ENCODE measurements at places on chromosomes 6 and 20.
A peak's percentile ranks its signal among the peaks of the same experiment; 100 is the strongest.

DNA sequence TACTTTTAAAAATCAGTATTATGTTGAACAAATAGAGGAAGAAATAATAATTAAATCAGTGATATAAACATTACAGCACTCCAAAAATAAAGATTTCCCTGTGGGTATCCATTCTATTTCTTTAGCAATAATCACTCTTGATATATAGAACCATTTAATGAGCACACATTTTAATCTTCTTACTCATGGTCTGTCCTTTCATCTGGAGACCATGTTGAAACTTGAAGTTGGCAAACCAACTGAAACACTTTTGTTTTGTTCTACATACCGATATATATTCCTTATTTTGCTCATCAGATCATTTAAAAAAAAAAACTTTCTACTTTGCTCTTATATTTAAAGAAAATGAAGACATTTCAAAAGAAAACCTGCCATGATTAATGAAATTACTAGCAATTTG lies 13.4 kb downstream of the C6orf58 start:
- no peak for DNase-seq

DNA sequence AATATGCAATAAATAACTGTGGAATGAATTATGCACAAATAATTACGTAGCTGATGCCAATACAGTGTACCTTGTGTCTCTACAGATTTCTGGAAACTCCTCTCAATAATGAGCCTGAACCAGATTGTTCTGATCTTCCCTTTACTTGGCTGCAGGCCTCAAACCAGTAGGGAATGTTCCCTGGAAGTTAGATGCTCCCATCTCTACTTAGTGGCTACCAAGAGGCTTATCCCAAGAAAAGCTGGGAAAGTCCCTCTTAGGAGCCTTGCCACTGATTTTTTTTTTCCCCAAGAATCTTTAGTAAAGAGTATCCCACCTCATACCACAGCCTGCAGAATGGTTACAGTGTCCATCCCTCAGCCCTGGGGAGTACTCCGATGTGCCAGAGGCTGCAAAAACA lies 702.1 kb downstream of the RFPL4B start:
- DNase-seq, result no peak

DNA sequence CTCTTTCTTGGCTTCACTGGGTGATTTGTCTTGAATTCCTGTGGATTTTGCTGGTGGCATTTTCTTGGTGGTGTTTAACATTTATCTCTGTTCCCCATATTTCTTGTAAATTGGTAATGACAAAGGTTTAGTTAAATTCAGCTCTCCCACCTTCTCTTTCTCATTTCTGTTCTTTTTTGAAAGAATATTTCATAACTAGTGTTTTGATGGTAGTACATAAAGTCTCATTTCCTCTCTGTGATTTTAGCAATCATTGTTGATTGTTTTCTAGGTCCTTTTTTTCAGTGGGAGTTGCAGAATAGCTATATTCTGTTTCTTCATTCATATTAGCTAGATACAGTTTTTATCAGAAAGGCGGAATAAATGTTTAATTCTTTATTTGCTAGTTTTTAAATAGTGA lies 73.1 kb downstream of the QKI start:
- DNase-seq, result no peak

GRCh38 chr20:12318043-12318442 lies 400.4 kb downstream of the BTBD3 start:
- DNase-seq, result no peak

GRCh38 chr6:137928286-137928685 lies 61.2 kb downstream of the TNFAIP3 start:
- DNase-seq, result no peak

DNA sequence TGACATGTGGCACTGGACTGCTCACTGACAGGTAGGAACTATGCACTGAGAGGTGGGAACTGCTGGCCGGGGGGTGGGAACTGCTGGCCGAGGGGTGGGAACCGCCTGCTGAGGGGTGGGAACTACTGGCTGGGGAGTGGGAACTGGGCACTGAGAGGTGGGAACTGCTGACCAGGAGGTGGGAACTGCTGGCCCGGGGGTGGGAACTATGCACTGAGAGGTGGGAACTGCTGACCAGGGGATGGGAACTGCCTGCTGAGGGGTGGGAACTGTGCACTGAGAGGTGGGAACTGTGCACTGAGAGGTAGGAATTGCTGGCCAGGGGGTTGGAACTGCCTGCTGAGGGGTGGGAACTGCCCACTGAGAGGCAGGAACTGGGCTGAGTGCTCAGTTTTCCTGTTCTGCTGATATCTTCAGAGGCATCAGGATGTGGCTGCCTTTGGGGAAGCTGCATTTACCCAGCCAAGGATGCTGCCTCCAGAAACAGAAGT lies 90.2 kb downstream of the THBS2 start:
- DNase-seq, result no peak

DNA sequence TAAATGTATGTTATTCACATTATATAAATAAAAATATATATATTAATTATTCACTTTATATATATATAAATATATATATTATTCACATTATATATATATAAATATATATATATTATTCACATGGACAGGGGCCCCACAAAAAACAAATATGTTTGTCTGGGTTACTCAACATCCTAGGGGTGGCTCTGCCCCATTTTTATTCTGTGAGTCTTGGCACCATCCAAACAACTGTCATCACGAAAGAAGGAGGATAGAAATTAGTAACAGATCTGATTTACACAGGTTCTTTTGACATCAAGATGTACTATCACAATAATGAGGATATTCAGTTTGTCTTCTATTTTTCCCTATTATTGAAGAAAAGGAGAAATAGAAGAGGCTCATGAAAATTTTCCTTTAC lies 187.3 kb downstream of the GPX5 start:
- DNase-seq, result no peak

GRCh38 chr6:96104910-96105309 lies 89.1 kb downstream of the FUT9 start:
- no peak for DNase-seq

- no peak for DNase-seq
Measured at GRCh38 chr6:7469696-7470095, 71.8 kb upstream of the DSP start.

DNA sequence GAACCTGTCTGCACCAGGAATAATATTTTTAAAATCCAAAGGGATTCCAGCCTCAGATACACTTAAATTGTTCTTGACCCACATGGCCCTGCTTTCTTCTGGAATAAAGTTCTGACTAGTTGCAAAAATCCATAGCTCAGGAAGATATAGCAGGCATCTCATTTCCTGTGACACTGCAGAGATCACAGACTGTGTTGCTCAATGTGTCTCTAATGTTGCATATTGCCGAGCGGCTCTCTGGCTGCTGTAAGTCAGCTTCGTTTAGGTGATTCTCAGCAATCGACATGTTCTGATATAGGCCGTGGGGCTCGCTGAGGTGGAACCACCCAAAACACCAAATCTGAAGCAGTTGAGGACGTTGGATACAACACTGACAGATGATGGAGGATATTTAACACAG lies 498.3 kb upstream of the AGPAT4 start:
- no peak for DNase-seq

DNA sequence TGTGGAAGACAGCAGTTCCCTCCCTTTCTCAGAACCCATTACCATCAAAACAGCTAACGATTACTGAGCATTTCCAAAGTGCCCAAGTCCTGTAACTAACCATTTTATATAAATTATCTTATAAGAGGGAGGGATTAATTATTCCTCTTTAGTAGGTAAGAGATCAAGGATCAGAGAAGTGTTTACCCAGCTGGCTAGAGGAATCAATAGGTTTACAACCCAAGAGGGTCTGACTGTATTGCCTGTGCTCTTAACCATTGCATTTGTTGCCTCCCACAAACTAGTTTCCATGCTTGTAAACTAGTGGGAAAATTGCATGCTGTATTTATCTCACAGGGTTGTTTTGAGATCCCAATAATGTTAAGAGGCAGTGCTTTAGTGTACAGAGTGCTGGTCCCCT lies 3.7 kb upstream of the DBNDD2 start:
- no peak for DNase-seq

DNA sequence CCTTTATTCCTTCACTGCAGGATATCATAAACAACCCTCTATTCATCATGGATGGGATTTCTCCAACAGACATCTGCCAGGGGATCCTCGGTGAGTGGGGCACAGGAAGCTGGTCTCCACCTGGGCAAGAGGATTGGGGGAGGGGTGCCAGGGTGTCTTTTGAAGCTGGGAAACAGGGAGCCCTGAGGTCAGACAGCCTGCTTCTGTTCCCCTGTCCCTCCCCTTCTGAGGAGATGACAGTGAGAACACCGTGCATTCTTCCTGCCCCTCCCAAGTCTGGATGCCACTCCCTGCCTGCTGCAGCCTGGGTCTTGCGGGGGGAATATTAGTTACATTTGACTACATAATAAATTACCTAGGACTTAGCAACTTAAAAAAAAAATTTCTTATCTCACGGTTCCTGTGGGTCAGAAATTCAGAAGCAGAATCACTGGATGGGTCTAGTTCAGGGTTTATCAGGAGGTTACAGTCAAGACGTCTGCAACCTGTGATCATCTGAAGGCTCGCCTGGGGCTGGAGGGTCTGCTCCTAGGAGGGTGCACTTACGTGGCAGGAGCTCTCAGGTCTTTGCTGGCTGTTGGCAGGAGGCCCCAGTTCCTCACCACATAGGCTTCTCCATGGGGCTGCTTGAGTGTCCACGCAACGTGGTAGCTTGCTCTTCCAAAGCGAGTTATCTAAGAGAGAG lies 11.4 kb downstream of the CAPN11 start:
- no peak for DNase-seq

GRCh38 chr20:52748990-52749389 lies 223.2 kb upstream of the TSHZ2 start:
- no peak for DNase-seq

DNA sequence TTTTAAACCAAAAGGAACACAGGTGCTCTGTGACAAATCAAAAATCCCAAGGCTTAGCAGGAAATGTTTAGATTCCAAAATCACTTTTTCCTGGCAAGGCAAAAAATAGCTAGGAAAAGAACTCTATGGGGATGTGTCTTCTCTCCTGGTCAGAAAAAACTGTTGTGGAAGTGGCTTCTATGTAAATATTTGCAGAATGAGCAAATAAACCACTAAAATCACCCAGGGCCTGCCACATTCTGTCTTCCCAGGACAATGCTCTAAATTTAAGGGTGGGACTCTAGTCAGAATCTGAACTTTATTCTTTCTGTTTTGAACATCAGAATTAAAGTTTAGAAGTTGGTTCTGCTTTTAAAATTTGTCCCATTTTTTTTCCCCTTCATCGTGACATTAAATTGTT lies 29.3 kb downstream of the GCM1 start:
- DNase-seq, result no peak

DNA sequence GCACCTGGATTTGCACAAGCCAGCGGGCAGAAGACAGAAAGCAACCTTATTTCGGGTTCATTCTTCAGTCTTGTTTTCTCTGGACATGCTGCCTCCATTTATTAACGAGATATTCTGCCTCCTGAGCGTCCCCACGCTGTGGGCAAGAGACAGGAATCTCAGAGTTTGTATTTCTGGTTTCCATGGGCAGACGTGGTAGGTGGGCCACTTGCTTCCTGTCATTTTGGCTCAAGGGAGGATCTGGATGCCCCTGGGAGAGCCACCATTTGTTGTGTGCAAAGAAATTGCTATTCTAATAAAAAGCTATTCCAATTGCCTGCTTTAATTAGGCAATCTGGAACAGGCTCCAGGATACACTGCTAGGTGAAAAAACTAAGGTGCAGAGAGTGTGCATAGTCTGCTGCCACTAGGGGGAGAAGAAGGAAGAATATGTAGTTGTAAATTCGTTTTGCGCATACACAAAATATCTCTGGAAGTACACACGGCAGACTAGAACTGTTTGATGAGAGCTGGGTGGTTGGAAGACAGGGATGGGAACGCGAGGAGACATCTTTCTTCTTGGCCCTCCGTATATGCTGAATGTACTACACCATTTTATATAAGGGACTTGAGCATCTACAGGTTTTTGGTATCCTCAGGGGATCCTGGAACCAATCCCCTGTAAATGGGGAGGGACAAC lies 30.1 kb upstream of the SLC16A10 start:
- DNase-seq, result no peak

- no peak for DNase-seq
Measured at GRCh38 chr20:40883097-40883496, 145.5 kb upstream of the TOP1 start.

GRCh38 chr6:44800171-44800783 lies 412.8 kb downstream of the CDC5L start:
- DNase-seq, result no peak

- no peak for DNase-seq
Measured at GRCh38 chr6:32166411-32167061, 2.1 kb downstream of the EGFL8 start.

DNA sequence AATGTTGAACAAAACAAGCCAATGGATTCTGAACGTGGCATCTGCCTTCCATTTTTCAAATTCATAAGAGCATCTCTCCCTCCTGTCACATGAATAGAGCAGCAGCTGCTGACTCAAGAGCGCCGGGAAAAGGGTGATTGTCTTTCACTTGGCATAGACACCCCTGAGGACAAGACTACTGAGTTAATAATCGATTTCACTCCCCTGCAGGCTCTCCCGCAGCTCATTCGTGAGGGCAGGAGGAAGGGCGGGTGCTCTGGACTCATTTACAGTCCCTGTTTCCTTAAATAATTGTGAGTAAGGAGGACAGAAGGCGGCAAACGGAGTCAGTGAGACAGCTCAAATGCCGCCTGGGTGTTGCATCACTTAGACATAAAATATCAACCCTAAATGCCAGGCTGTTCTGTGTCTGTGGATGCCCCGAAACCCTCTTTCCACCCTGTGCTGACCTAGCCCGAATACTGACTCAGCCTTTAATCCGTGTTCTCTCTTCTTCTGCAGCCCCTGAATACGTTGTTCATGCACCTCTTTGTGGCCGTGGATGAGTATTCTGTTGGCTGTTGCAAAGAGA lies 21.6 kb downstream of the CFAP61 start:
- peak; percentile 10 for DNase-seq

DNA sequence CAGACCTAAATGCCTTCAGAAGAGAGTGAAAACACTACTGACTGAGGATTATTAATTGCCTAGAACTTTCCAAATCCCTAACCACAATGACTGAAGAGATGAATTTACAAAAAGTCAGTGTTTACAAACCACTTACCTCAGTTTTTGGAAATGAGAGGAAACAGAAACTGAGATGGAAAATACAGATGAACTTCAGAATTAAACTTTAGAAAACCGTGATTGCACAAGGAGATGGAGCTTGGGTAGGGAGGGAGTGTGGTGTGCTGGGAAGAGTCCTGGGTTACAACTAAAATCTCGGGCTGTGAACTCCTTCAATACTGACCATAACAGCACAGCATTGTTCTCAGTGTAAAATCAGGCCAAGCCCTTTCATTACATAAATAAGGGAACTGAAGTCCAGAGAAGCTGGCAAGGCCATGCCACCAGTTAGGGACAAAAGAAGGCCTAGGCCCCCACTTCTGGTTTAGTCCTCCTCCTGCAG lies 4.0 kb downstream of the ELMO2 start:
- DNase-seq, result no peak

DNA sequence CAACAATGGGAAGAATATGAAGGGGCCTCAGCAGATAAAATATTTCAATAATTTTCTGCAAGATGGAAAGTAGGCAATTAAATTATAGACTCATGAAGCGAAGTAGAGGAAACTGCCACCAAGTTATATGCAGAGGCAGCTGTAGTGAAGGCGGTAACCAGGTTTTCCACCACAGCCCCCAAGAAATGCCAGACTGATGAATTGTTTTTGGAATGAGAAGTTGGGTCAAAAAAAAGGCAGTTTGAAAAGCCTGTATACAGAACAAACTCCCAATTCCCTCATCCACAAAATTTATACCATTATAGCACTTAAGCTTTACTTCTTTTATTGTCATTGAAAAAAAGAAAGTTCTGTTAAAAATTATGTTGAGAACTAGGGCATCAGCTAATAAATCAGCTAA lies 45.3 kb downstream of the ELOVL4 start:
- no peak for DNase-seq

GRCh38 chr6:40669343-40669742 lies 82.2 kb upstream of the LRFN2 start:
- no peak for DNase-seq

Measured in NCI-H2081 treated with DMSO at 0.1 percent for 48 hours (cell line).